ENCODE measurements at places on chromosomes 12 and 14.

- DNase-seq, result no peak
These were observed 465.4 kb downstream of the FSCB start for GRCh38 chr14:44041700-44042099.

GRCh38 chr14:94008234-94008633 lies 11.1 kb downstream of the CCDC197 start:
- no peak for DNase-seq

- no peak for DNase-seq
These were observed 678.6 kb downstream of the BCL11B start for GRCh38 chr14:98593361-98593761.

- no peak for DNase-seq
These were observed 150.7 kb upstream of the PTPRQ start for GRCh38 chr12:80293347-80293746.

DNA sequence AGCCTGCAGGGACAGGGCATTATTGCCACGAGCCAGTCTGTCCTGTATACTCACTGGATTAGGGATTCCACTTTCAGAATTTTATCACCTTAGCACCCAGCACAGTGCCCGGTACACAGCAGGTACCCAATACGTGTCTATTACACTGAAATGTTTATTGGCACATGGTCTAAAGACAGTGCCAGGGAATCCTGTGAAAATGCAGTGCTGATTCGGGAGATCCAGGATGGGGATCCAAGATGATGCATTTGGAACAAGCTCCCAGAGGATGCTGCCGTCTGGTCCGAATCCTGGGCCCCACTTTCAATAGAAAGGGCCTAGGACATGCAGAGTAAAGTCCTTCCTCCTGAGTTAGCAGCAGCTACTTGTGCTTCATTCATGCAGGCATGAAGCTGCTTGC lies 230.7 kb downstream of the CACNA1C start:
- no peak for DNase-seq

GRCh38 chr12:31850268-31850667 lies 108.9 kb upstream of the RESF1 start:
- no peak for DNase-seq

- no peak for DNase-seq
These were observed 13.0 kb upstream of the DIABLO start for GRCh38 chr12:122238861-122239260.

- DNase-seq, result no peak
These were observed 272 bp downstream of the TBX3 start for GRCh38 chr12:114683709-114684097.

- DNase-seq, result peak; percentile 32
These were observed 1.7 kb downstream of the ARHGAP9 start for GRCh38 chr12:57477710-57478681.

DNA sequence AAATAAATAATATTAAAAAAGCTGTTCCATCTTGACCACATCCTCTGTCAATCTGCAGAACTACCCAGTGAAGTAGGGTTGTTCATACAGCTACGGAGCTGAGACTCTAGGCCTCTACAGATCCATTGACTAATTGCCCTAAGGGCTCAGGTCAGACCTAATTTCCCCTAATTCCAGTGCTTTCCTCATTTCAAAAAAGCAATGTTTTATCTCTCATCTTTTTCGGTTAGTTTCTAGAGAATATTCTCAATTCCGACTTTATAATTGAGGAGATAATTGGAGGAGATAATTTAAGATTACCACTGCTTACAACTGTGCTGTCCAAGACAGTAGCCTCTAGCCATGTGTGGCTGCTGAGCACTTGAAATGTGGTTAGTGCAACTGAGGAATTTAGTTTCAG lies 167.1 kb downstream of the KIF21A start:
- DNase-seq, result no peak

DNA sequence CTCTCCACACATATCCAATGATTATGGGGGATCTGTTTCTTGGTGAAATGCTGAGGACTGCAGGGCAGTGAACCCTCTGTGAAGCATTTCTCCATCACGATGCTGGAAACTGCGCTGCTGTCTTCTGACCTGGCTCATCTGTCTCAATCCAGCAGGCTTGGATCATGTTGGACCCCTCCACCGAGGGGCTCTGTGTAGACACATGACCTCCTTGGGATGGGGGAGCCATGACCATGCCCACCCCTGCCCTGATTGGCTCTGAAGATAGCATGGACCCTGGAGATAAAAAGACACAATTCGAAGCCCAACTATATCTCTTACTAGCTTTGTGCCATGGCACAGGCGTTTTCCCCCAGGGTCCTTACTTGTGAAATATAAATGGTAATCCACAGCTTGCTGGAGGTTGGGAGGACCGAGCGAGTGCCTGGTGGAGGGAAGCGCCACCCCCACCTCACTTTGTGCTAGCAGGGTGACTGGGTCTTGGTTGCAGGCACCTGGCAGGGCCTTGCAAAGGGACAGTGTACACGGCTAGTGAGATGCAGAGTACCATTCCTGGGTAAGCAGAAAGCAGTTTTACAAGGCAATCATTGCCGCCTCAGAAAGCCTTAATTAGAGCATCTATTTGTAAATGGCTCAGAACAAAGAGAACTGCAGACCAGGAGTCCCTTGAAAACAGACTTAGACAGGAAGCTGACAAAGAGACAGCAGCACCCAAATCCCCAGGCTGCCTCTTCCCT lies 2.4 kb upstream of the KRT83 start:
- DNase-seq, result no peak

- DNase-seq, result no peak
These were observed 29.4 kb downstream of the BCAT1 start for GRCh38 chr12:24919346-24920001.

DNA sequence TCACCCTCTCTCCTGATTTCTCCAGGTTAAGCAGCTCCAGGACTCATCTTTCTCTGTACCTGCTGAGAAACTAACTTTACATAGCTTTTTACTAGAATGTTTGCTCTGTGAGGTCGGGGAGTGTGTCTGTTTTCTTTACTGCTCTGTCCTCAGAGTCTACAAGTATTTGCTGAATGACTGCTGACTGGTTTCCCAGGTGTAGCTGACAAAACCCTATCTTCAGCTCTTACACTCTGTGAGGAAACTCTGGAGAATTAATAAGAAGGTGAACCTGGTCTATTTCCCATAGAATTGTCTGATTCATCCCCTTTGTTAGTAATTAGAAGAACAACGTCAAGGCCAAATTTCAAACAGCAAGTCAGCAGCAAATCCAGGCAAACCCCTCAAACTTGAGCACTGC lies 226.8 kb downstream of the ZFP36L1 start:
- no peak for DNase-seq

DNA sequence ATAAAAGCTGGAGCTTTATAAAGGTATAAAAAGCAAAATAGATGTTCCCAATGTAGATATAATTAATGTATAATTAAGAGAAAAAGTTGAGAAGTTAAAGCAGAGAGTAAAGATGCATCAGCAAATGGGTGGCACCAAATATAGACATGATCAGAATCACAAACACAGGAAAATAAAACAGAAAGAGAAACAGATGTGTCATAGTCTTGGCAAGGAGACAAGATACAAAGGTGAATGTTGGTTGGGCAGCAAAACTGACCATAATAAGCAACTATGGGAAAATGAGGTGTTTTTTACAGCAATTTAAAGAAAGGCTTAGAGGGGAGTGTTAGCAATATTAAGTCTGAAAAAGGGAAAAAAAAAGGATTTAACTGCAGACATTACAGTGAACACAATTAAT lies 135.4 kb upstream of the CLEC14A start:
- no peak for DNase-seq

GRCh38 chr14:77221241-77221871 lies 39.8 kb downstream of the TMEM63C start:
- DNase-seq, result no peak

DNA sequence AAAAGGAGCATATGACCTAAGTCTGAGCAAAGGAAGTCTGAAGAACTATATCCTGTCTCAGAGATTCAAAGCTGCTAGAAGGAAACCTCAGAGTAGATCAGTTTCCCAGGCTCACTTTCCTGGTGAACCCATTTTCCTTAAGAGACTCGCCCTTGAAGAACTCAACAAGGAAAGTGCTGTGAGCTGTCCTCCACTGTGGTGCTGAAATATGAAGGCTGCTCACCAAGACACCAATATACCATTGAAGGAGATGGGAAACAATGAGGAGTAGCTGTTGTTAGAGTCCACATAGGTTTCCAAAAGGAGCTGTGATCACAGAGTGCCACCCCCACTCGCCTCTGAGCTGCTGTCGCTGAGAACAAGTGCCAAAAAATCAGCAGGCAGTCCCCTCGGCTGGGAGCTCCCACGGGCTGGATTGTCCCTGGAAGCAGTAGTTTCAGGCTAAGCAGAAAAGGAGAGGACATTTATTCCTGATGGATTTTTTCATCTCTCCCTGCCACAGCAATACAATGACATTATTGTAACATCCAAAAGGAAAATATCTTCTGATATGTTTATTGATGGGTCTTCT lies 282.1 kb downstream of the RPS29 start:
- DNase-seq, result no peak

DNA sequence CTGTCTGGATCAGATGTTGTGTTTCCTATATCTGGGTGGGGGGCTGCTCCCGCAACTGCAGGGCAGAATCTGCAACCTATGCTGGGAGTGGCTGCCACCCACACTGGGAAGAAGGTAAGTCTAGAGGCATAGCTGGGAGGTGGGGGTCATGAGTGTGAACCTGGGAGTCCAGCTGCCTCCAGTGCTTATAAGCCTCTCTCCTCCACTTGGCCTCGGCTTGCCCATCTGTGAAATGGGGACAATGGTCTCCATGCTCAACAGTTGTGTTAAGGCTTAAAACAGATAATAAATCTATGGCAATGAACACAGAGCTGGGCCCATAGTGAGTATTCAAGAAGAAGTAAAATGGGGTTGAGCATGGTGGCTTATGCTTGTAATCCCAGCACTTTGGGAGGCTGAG lies 90.0 kb downstream of the RBM19 start:
- DNase-seq, result no peak

DNA sequence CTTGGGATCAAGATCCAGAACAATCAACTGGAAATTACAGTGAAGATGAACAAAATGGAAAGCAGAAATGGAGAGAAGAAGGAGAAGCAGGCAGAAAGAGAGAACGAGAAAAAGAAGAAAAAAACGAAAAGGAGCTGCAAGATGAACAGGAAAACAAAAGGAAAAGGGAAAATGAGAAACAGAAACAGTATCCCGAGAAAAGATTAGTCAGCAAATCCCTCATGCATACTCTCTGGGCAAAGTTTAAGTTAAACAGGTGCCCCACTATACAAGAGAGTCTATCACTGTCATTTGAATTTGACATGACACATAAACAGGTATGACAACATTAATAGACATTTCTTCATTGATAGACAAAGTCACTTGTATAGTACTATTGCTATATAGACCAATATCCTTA lies 5.0 kb downstream of the NANOGNB start:
- no peak for DNase-seq

GRCh38 chr14:71214241-71214640 lies 307.0 kb downstream of the PCNX1 start:
- no peak for DNase-seq

- DNase-seq, result no peak
These were observed 333.2 kb downstream of the NPAS3 start for GRCh38 chr14:33271891-33272290.

DNA sequence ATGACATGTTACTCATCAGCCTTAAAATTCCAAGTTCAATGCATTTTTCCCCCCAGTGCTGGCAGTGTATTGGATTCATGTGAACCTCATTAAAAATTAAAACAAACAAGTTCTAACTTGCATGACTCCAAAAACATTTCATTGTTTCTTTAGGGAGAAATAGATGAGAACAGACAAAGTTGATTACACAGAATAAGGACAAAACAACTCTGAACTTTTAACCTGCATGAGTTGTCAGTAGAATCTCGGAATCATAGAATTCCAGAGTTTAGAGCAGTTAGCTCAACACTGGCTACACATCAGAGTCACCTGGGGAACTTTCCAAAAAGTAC lies 127.5 kb downstream of the TMX1 start:
- DNase-seq, result no peak

GRCh38 chr12:89354612-89355067 lies 2.3 kb upstream of the DUSP6 start:
- DNase-seq, result no peak

GRCh38 chr12:67414011-67414715 lies 145.0 kb downstream of the CAND1 start:
- DNase-seq, result no peak

DNA sequence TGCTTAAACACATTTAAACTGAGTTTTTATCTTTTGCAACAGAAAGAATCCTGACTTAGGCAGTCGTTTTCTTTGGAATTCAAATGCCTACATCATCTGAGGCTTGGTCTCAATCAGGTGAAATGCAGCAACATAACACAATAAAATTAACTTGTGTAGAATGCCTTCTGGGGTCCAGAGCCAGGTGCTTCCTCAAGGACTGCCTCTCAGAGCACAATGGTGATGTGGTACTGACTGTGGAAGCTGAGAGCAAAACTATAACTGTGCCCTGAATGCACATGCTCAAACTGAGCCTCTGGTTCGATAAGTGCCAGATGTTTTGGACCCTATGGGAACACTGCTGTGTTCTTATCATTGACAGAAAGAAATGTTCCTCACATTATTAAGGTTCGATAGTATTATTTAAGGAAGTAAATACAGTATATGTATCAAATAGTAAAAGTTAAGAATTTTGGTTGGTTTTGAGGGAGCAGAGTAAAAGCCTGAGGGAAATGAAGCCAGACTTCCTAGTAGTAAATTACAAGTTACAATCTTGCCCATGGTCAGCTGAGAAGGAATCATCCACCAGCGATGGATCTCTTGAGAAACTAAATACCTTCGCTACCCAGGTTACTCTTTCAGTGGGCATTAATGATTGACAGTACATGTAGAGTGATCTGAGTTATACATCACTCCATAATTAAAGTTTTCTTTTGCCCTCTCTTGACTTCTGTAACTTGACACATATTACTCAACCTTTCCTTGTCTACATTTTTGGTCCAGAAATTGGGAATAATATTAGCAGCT lies 122.9 kb upstream of the ATP2B1 start:
- no peak for DNase-seq
